ENCODE measurements at places on chromosomes 12 and 14.
A peak's percentile ranks its signal among the peaks of the same experiment; 100 is the strongest.

DNA sequence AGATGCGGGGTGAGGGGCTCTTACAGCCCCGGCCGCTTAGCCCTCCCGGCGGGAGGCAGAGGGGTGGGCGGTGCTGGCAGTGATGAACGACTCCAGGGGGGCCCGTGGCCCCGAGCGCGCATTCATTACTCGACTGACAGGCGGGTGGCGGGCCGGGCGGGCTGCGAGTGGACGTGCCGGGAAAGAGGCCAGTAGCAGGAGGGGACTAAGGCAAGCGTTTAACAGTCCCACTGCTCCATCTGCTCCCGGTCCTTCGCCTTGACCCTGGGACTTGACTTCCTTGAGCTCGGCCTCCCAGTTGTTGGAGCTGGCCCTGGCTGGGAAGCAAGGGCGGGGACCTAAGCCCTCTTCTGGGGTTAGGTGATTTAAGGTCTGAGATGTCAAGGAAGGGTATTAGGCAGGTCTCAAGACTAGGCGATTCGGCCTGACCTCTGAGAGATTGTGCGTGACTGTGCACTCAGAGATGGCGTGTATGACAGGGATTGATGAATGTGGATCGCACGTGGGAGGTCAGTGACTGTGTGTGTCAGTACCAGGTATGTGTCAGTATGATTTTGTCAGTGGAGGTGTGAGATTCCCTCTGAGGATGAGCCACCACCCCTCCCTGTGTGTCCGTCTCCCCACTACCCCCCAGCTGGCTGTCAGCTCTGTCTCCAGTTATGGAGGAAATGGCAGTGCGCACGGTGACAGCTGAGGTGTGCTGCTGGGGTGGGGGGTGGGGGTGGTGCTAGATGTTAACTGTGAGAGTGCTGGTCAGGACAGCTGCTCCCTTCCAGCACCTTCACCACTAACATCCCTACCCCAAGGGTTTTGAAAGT lies 3.6 kb upstream of the DNAJC22 start:
- DNase-seq = no peak

DNA sequence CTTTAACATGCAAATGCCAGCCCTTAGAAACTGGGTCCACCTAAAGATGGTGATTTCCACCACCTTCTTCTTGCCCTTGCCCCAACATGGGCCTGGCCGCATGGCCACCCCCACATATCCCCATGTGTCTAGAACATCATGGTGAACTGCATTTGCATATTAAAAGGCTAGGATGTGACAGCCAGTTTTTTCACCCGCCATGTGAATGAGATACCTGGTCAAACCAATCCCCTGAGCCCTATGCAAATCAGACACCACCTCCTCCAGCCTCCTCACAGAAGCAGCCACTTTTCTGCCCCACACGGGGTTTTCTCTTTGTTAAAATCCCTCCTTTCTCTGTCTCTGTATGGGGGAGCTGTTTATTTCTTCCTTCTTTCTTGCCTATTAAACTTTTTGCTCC lies 1322.5 kb downstream of the FSCB start:
- DNase-seq = no peak

- DNase-seq = no peak
Observed at GRCh38 chr12:74896186-74896585, 313.5 kb downstream of the KCNC2 start.

DNA sequence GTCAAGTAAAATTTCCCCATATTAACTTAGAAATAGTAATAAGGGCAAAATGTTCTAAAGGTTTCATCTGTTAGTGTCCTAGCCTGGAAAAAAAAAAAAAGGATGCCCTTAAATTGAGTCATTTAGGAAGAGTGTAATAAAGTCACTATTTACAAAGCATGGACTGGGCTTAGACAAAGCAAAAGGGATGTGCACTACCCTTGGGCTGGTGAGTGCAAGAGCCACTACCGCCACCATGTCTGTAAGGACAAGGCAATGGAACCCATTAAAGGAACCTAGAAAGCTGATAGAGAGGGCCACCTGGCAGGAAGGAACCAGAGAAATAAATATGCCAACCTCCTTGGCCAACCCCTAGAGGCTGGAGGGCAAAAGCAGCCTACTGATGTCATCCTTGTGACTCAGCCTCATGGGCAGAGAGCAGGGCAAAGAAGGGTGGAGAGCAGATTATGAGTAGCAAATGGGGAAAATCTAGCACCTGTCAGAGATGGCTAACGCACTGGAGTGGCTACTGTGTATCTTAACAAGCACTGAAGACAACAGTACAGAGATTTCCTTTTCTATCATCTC lies 59.5 kb upstream of the FUT8 start:
- DNase-seq = no peak

GRCh38 chr12:5960783-5961182 lies 15.7 kb upstream of the ANO2 start:
- no peak for DNase-seq

DNA sequence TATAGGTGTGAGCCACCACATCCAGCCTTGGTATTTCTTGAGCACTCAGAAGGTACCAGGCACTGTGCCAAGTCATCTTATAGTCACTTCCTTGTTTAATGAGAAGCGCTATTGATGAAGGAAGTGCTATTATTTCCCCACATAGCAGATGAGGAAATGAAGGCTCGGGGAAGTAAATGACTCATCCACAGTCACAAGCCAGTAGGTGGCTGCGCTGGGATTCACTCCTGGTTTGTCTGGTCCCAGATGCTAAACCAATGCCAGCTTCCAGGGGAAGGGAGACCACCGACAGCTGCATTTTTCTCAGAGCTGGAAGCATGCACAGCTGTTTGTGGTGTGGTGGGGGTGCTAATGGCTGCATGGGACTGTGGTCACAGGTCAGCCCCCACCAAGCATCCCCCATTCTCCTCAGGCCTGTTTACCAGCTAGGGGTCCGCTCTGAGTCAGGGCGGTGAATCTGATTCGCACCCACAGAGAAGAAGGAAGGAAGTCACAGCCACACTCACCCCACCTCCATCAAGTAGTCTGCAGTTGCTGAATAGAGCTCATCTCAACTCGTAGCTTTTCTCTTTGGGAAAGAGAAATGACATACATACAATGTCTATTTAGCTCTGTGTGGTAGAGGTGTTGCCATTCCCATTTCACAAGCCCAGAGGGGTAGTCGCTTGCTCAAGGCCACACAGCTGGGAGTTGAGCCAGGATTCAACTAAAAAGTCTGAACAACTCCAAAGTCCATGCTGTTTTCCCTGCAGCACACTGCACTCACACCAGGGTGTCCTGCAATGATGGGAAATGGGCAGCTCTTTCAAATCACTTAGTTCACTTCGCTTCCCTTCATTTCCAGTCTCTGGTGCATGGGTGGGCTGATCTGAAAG lies 6.3 kb upstream of the LTBP2 start:
- peak; percentile 44 for DNase-seq

- no peak for DNase-seq
Observed at GRCh38 chr12:1881301-1881700, 37.2 kb downstream of the CACNA2D4 start.

DNA sequence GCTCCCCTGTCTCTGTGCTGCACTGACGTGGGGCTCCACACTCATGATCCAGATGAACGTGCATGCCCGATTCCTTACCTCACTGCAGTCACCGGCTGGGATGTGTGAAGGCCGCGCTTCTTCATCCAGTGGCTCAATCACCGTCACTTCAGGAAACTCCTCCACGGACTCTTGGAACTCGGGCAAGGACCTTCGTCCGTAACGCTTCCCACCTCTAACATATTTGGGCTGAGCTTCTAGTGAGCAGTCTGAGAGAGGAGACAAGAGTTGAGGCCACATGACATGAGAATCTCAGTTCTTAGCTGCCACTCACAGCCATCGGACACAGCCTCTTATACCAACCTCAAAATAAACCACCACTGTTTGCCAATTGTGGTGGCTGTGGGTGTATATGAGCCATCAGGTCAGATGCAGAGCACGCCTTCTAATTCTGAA lies 38.3 kb downstream of the NIN start:
- DNase-seq = no peak

DNA sequence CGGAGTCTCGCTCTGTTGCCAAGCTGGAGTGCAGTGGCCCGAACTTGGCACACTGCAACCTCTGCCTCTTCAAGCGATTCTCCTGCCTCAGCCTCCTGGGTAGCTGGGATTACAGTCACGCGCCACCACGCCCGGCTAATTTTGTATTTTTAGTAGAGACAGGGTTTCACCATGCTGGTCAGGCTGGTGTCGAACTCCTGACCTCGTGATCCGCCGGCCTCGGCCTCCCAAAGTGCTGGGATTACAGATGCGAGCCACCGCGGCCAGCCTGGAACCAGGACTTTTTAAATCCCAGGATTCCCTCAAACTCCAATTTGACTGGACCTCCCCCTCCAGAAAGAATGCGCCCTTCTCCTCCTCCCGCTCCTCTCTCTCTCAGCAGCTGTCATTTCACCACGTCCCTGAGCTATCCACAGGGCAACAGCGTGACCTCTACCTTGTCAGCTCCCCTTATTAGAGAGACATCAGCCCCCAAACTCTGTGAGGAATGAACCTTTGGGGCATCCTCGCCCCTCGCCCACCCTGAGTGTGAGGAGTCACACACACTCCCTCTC lies 2.0 kb downstream of the ESYT1 start:
- no peak for DNase-seq

DNA sequence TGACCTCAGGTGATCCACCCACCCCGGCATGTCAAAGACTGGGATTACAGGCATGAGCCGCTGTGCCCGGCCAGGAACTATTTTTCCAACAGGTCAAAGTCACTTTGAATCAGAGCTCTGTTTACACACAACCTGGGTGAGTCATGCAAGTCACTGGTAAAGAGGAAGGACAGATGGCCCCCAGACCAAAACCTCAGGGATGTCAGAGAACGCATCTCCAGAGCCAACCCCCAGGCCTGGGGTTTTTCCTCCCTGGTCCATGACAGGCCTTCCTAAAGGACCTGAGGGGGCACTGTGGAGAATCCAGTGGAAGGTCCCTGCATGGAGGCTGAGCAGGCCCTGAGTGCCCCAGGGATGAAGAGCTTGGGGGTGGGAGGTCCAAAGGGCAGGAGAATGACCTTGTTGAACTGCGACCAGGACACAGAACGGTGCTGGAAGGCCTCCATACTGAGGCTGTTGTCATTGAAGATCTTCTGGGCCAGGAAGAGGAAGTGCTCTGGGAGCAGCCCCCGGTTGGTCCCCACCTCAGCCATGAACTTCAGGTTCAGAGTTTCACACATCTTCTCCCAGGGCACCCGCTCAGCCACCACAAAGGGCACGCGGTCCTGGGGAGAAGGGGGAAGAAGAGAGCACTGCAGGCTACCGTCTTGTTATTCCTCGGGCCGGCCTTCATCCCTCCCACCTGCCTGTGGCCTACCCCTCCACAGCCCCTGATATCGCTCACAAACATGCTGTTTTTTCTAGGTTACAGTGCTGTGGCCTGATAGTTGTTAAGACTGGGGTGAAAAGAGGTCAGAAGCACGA lies 9.1 kb downstream of the STAT6 start:
- DNase-seq = no peak

DNA sequence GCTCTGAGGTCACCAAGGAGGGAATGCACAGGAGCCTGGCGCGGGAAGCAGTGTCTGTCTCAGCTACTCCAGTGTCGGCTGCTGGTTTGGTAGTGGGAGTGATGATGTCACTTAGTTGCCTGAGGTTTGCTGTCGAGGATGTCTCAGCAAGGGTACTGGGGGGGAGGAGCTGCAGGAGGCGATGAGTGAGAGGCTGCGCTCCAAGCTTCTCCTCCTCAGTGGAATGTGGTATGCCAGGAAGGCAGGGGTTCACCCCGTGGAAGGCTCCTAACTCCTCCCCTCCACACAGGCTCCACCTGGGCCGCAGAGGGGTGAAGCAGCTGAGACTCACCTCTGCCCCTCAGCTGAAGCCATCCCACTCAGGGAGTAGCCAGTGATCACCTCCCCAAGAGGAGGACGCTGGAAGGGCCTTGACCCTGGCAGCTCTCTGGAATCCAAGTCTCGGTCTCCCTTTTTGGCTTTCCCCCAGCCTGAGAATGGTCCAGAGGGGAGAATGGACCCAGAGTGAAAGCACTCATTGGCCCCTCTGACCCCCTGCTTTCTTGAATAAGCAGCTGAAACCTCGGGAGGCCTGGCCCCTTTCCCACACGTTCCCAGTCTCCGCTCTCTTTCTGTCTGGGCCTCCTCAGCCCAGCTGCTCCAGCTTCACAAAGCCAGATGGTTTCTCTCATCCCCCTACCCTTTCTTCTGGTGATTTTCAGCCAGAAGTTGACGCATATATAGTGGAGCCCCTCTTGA lies 178.9 kb upstream of the FKBP4 start:
- DNase-seq = no peak

GRCh38 chr14:70698288-70698687 lies 56.6 kb downstream of the TTC9 start:
- no peak for DNase-seq

DNA sequence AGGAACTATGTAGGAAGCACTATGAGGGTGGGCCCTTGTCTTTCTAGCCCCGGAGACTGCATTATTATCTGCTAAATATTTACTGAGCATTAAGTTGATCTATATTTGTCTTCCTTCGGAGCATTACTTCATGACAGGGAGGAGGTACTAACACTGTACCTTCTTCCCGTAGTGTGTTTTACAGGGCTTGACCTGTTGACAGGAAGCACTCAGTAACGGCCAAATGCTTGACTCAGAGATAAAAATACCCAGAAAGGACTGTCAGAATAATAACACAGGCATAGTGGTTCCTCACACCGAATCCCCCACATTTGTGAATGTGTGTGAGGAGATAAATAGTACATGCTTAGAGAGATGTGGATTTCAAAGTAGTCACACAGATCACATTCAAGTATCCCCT lies 466.6 kb downstream of the EGLN3 start:
- no peak for DNase-seq

- DNase-seq = no peak
Observed at GRCh38 chr14:27367345-27367744, 769.5 kb upstream of the NOVA1 start.

DNA sequence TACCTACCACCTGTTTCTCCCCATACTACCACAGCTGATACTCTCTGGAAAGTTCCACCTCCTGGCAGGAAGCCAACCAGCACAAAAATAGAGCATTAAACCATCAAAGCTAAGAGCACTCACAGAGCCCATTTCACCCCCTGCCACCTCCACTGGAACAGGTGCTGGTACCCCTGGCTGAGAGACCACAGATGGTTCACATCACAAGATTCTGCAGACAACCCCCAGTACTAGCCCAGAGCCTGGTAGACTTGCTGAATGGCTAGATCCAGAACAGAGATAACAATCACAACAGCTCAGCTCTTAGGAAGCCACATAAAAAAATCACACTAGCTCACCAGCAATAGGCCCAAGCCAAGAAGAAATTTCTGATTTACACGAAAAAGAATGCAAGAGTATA lies 855.2 kb downstream of the FSCB start:
- no peak for DNase-seq

- DNase-seq = no peak
Observed at GRCh38 chr12:127482950-127483349, 784.0 kb upstream of the TMEM132C start.

DNA sequence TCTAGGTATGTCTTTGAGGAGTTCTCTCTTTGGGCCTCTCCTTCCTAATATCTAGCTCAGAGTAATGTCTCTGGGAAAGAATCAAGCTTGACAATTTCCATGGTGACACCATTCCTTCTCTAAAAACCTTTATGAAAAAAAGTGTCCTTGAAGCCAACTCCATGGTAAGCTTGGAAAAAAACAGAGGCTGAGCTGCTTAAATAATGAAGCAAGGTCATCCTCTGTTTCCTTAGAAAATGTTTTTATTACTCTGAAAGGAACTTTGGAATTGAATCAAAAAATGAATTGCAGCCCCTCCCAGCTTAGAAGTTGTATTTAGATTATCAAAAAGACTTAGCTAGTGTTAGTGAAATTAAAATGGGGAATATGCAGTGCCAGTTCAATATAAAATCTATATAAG lies 166.1 kb upstream of the KITLG start:
- no peak for DNase-seq

GRCh38 chr12:90042920-90043641 lies 334.4 kb upstream of the ATP2B1 start:
- DNase-seq = no peak
